ENCODE measurements at places on chromosomes 1 and 21.

DNA sequence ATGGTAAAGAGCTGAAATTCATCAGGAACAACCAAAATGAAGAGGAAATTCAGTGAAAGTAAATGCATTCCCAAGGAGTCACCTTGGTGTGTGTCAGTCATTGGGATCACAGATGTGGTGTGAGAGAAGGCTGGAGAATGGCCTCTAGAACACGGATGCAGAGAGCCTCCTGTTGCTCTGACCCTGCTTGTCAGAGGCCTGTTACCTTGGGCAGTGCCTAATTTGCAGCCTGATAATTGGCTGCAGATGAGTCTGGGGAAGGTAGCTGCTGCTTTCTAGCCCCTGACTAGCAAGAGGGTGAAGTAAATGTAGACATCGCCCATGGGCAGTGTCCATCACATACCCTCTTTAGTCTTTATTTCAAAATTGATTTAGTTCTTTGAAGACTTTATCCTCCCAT is 3.3 kb downstream of the GCSAML start:
- DNase-seq = no peak

GRCh38 chr1:46650491-46650890 is 17.7 kb downstream of the ATPAF1 start:
- no peak for DNase-seq

GRCh38 chr1:227764019-227764391 is 28.8 kb downstream of the SNAP47 start:
- no peak for DNase-seq

GRCh38 chr1:63679076-63679475 is 85.9 kb downstream of the PGM1 start:
- DNase-seq = no peak

DNA sequence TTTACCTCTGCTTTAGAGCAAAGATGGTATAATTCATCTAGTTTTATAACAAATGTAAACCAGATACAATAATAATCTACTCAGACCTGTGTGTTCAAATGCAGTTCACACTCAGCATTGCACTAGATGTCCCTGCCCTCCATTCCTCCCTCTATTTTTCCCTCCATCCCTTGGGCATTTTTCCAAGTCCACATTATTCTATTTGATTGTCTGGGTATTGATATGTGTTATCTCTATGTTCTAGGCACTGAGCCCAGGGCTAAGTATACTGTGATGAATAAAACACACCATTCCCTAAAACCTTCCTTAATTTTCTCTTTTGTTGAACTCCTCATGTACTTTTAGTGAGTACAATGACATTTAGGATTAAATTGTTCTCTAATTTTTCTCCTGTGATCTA is 66.2 kb upstream of the HMCN1 start:
- DNase-seq = no peak

- DNase-seq = no peak
These were observed 157.2 kb downstream of the DENND1B start for GRCh38 chr1:197618061-197618460.

DNA sequence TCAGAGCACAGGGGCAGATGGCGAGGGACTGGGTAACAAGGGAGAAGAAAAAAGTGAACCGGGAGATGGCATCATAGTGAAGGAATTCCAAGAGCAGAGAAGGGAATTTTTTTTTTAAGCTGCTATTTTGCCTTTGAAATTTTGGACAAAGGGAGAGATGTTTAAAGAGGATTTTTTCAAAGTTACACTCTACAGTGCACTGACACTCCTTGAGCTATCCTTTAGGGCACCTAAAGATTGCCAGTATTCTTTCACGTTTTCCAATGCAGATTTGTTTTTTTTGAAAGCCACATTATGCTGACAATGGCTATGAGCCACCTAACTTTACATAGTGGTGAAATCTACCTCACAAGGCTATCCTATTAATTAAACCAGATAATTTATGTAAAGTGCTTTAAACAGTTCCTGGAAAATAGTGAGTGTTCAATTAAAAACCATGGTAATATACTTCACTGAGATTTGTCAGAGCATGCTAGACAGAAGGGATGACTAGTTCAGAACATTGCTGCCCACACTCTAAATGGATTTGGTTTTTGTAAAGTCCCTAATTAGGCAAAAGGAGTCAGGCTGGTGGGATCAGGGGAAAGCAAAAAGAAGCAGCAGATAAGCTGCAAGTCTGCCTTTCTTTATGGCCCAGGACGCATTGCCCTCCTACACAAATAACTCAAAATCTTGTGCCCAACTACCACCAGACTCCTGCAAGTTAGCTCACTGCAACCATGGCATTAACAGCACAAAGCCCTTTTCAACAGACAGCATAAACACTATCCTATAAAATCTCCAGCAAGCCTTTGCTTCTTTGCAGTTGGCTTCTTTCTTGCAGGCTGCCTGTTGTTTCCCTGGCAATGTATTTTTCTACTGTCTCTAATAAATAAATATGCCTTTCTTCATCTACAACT is 53.9 kb downstream of the PRDX6 start:
- DNase-seq = no peak

DNA sequence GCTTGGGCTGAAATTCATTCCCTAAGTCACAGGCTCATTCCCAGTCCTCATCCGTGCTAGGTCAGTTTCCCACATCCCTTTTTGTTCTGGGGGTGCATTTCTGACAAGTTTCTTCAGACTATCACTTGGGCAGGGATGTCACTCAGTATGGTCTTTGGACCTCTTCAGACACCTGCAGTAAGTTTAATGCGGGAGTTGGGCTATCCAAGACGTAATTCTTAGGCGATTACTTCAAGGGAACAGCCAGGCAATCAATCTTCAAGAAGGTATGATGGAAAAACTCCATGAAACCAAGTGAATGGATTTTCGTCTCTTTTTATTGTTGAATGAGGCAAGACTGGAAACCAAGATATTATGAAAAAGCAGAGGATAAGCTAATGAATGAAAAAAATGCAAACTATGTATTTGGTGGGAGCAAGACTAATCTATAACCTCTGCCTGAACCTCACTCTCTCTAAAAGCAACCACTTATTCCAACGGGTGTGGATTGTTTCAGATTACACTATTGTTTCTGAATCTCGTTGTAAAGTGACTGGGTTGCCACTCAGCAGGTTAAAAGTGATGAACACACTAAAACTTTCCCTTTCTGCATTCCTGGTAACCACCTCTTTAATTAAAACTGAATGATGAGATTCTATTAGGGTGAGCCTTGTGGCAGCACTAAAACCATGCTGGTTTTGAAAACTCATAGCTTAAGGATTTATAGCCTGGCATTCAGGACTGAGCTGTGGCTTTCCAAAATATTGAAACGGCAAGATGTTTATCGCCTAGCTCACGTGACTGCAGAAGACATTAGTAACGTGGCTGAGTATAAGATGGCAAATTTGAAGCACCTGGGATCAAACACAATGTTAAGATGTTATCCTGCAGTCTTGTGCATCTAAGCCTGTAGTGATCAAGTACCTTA is 1.1 kb downstream of the RASAL2 start:
- DNase-seq = no peak

- DNase-seq = no peak
These were observed 32.6 kb downstream of the TRIM67 start for GRCh38 chr1:231194476-231194842.

GRCh38 chr1:66624412-66625060 is 90.6 kb downstream of the SGIP1 start:
- DNase-seq = no peak

DNA sequence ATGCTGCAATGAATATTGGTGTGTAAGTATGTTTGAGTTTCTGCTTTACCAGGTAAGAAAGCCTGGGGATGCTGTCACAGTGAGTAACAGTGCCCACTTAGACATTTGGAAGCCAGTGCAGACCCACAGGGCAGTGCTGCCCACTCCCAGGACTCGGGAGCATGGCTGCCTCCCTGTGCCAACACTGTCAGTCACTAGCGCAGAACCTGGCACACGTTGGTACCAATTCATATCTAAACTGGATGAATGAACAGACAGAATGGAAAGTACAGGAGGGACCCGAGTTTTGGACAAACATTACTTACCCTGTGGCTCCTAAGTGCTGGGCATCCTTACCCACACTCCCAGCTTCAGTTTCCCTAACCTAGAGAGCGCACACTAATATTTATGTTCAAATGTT is 1.6 kb upstream of the EVA1C start:
- DNase-seq = no peak

All from vagina (tissue), 2 donors.